ENCODE measurements at places on chromosomes 1 and 21.

- DNase-seq, result no peak
These were observed 4.8 kb upstream of the TLR5 start for GRCh38 chr1:223147873-223148272.

- no peak for DNase-seq
These were observed 80.1 kb downstream of the SH3BGR start for GRCh38 chr21:39531840-39532239.

GRCh38 chr1:243850202-243850451, at the start of gene AKT3:
AKT3 (minus strand) TSS chr1:243850243; CDS start chr1:243843170, 7,073 bp downstream.
- DNase-seq, result no peak

GRCh38 chr1:30295674-30296073, 427.7 kb downstream of the MATN1 start:
- no peak for DNase-seq

DNA sequence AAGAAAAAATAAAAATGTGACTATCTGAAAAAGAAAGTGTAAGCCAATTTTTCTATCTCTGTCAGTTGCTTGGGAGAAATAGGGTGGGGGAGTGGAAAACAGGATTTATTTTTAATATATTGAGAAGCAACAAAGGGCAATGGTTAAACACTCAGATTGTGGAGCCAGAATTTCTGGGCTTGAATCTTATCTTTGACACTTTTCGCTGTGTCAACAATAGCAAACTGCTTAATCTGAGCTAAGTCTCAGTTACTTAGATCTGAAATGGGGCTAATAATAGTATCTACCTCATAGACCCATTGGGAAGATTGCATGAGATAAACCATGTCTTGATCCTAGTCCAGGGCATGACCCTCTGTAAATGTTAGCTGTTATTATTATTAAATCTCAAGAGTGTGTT, 468.1 kb downstream of the ADGRL2 start:
- no peak for DNase-seq
